Body of pancreas (tissue), 4 donors: ENCODE measurements at places on chromosomes 3 and 15.

GRCh38 chr3:131079086-131079485 lies 52.4 kb downstream of the NEK11 start:
- DNase-seq = no peak

DNA sequence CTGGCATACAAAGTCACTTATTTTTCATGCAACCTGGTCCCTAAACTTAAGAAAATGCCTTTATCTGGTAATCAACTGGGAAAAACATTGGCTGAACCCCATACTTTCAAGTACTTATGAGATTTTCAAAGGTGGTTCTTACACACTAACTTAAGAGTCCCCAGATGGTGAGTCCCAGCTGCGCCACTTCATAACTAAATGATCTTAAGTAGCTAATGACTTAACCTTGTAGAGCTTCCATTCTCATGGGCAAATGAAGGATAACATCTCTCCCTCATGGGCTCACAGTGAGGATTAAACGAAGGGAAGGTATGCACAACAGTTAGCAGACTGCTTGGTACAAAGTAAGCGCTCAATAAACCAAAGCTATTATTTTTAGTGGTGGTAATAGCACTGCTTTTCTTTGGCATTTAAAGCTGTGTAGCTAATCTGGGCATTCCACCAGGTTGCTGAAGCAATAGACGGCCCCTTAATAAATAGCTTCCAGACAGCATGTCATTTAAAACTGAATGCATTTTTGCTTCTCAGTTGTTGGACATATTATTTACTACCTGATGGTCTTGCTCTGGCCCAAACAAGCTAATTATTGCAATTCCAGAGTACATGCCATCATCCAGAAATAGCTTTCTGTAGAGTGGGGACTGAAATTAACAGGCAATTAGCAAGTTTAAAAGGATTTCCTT lies 55.4 kb downstream of the LIPC start:
- DNase-seq = no peak

- DNase-seq = peak; percentile 75
Measured at GRCh38 chr3:157089455-157090221, 70.3 kb downstream of the CCNL1 start.

DNA sequence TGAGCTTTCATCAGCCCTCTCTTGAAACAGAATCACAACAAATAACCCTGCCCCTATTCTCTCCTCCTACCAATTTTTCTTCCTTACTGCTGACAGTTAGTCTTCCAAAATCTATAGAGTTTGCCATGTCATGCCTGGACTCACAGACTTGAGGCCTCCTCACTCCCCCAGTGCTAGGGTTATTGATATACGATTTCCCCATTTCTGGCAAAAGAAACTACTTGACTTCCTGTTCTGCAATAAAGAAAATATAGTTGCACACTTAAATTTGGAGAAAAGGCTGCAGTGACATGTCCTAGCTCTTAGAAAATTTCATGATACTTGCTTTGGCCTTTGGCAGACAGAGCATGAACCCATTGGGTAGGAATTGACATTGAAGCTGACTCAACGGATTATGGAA lies 75.9 kb downstream of the CYP19A1 start:
- no peak for DNase-seq

DNA sequence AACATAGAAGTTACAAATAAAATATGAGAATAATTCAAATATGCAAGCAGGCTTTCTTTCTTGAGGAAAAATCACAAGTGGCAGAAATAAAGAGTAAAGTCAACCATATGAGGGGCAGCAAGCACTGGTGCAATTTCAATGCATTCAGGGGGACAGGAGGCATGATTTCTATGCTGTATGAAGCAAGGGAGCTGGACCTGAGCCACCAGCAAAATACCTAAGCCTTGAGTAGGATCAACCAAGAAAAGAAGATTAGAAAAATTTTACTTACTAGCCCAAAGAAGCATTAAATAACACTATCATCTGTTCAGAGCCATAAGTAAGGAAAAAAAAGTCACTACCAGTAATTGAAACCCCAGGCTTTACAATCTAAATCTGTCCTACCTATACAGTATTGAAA lies 6.3 kb downstream of the ADGRG7 start:
- no peak for DNase-seq

DNA sequence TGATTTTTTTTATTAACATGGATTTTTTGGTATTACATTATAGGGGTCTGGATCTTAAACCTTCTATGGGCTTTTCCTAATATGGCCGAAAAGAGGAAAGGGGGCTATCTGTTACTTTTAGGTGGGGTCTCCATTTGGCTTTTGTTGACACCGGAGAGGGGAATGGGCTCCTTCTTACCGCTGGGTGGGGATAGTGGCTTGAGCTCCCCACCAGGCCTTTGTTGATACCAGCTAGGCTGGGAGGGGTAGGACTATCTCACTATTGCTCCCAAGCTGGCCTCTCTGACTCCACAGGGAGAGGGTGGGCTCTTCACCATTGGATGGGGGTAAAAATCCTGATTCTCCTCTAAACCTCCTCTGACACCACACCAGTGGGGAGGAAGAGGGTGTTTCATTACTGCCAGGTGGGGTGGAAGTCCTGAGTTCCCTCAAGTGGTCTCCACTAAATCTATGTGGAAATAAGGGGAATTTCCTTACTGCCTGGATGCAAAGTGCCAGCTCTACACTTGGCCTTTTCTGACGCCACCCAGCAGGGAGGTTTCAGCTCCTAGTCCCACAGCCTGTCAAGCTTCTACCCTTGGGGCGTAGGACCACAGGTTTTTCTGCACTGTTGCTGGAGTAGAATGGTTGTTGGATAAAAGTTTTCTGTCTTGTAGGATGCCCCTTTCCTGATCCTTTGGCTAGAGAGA lies 572.3 kb downstream of the MAGI1 start:
- DNase-seq = no peak

GRCh38 chr3:53318522-53318921 lies 28.8 kb downstream of the DCP1A start:
- no peak for DNase-seq

DNA sequence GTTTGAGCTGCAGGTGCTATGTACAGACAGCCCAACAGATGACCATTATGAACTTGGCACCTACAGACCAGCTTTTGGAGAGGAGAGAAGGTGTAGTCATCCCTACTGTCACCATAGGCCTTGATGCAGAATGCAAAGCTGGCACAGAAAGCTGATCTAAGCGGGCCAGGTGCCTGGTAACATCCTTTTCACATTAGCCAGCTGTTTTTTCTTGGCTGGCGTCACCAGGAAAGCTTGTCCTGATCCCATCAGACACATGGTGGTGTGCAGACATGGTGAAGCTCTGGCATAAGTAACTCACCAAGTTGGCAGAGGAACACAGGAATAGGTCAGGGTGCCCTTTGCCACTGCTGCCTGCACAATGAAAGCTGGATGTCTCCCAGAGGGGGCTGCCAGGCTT lies 97.2 kb upstream of the MB21D2 start:
- DNase-seq = no peak
